ENCODE measurements at places on chromosomes 5 and 9.

DNA sequence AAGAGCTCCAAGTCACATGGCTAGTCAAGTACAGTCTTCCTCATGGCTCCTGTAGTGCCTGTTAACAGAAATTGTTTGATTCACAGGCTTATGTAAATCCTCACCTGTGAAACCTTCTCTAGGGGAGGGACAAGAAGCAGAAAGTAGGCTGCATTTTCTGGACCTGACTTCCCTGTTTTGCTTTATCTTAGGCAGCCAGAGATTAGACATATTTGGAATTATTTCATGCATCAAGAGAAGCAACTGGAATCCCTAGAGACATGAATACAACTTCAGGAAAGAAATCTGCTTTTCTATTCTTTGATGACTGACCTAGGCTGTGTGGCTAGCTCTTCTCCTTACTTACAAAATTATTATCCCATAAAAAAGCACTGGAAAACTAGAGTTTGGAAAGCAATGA is 52.3 kb downstream of the CAST start:
- DNase-seq = no peak

DNA sequence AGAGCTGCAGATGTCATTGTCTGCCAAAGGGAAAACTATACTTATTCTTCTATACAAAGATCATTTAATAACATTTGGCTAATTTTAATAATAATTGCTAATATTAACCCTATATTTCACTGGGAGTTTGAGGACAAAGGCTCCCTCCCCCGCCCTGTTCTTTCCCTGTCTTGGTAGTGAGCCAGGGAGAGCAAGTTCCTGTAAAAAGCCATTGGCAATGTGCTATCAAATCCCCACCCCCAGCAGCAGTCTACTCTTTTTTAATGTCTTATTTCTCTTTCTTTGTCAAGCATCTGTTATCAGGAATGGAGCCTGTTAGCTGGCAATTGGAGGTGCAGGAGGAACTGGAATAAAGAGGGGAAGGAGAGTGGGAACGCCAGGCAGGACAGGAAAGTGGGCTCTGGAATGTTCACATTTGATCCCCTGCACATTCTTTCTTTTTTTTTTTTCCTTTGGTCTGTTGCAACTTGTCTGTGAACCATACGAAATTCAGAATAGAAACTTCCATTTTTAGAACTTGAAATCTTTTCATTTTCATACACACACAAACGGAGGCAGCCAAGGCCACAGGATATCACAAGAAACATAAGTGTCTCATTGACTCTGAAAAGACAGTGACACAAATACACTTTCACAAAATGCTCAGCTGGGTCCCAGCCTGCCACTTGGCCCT is 664.8 kb upstream of the ZNF608 start:
- no peak for DNase-seq

- DNase-seq = peak; percentile 41
These were observed 743 bp downstream of the NR3C1 start for GRCh38 chr5:143402553-143403333.

GRCh38 chr9:130756455-130757152 is 63.0 kb downstream of the EXOSC2 start:
- no peak for DNase-seq

- DNase-seq = no peak
These were observed 282.6 kb downstream of the ELAVL2 start for GRCh38 chr9:23543419-23543818.

DNA sequence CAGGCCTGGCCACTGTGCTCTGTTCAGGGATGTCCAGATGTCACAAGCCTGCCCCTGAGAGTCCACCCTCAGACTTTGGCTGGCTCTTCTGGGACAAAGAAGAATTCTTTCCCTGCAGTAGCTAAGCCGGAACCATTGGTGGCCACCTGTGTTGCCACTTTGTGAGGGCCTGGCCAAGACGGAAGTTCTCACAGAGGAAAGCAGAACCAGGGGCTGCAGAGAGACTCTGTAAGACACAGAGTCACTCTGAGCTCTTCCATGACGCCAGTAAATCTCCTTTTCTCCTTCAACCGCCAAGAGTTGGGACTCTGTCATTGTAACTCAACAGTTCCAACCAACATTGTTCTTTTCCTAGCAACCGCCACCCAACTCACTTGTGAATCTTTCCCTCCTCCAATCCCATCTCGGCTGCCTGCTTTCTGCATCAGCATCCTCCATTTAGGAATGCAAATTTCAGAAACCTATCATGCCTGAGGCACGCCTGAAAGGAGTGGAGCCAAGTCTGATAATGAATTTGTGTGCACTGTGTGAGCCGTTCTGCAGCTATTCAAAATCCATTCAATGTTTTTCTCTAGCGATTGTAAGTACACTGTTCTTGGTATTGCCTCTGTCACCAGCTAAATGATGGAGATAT is 37.8 kb upstream of the ATP6V1G1 start:
- peak; percentile 18 for DNase-seq

- DNase-seq = peak; percentile 18
These were observed 46.2 kb upstream of the KIF2A start for GRCh38 chr5:62259699-62260250.

GRCh38 chr5:77230727-77231470 is 20.4 kb downstream of the PDE8B start:
- peak; percentile 8 for DNase-seq

DNA sequence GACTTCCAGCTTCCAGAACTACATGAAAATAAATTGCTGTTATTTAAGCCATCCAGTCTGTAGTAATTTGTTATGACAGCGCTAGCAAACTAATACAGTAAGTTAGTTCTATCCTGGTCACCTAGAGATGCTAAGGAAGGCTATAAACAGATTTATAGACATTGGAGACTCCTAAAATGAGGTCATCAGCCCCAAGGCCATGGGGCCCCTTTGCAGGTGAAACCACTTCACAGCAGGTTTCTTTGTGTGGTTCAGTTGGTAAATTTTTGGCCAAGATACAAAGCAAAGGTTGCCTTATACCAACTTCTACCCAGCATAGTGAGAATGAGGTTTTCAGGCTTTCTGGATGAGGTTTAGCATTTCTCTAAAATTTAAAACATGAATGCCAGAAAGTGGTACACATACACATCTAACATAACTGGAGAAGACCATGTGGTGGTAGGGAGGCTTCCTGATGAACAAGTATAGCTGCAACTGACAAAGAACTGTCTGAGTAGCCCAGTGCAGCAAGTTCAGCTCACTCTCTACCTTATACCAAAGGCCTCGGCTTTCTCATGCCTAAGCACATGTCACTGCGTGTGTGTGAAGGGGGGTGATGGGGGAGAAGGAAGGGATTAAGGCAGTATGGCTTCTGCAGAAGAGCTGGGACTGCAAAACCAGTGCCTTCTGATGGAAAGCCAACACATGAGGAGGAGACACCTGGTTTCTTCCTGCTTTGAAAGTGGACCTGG is 264.6 kb upstream of the TAS2R1 start:
- DNase-seq = no peak

GRCh38 chr5:18465833-18466681 is 831.8 kb downstream of the TAF11L14 start:
- DNase-seq = peak; percentile 45

GRCh38 chr9:71552480-71552879 is 215.8 kb downstream of the CEMIP2 start:
- DNase-seq = no peak

DNA sequence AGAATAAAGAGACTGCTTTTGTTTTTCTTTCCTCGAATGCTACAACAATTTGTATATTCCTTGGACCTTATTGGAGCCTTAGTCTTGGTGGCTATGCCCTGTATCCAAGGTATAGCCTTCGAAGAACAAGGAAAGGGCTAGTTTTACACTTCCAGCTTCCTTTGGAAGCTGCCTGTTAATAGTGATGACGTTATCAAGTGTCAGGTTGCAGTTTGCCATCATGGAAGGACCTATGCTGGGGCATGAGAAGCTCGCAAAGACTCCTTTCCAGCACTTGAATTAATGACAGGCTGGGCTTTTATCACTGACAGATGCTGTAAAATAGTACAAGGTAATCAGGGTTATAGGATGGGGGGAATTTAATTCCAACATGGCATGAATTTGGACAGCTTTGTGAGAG is 157.9 kb downstream of the KDM4C start:
- DNase-seq = no peak

DNA sequence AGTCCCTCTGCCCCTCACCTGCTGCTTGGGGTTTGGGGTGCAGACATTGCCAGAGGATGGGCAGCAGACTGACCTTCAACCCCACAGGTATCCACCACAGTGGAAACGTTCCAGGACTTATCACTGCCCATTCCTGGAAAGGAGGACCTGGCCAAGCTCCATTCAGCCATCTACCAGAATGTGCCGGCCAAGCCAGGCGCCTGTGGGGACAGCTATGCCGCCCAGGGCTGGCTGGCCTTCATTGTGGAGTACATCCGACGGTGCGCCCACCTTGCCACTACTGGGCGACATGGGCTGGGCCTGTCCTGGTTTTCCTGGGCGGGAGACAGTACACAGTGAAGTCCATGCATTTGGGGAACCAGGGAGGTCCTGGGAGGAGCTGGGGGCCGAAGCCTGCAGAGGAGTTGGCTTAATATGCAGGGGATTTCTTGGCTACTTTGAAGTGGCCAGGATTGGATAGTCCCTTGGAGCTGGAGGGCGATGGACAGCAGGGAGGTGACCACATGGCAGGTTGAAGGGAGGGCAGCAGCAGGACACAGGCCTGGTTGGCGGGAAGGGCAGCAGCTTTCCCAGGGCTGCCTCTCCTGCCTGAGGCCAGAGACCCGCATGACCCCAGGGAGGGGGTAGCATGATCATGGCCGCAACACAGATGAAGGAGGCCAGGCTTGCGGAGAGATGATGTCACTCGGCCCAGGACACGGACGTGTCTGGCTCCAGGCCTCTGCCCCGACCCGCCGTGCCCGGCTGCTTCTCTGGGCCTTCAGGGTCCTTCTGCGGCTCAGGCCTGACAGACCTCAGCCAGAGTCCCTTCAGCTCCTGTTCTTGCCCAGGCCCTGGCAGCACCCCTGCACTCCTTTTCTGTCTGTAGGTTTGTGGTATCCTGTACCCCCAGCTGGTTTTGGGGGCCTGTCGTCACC is 34.6 kb downstream of the USP20 start:
- no peak for DNase-seq

DNA sequence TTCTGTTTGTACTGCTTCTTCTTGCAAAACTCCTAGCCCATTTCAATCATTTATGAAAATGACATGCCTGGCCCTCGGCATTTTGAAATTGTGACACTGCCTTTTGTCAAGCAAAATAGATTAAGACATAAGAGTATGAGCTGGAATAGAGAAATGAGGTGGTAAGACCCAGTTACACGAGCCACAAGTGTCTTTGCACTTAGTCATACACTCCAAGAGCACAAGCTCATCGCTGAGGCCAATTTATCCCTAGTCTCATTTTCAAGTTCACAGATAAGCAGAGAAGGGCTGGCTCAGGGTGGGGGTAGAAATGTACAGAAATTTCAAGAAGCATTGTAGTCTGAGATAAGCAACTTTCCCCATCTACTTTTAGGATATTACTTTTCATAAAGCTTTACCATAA is 40.6 kb upstream of the MAP1B start:
- DNase-seq = peak; percentile 94

DNA sequence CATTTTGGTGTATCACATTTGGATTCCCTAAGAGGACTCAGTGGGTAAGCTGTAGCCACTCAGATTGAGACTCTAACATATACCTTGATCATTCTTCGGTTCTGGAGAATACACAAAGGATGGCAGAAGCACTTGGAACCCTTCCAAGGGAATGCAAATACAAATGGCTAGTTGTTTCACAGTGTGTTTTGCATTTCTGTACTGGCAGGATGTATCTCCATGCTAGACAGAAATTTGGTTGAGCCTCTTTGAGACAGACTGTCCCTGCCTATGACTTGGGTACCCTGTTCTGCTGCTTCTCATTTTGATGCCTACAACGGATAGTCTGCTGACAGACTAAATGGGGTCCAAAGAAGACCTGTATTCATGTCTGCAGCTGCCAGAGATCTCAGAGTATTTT is 273.5 kb downstream of the TMEM38B start:
- DNase-seq = no peak

GRCh38 chr5:175766963-175767362 is 104.4 kb upstream of the CPLX2 start:
- DNase-seq = no peak

- no peak for DNase-seq
These were observed 118.7 kb downstream of the AUH start for GRCh38 chr9:91243029-91243428.

GRCh38 chr9:29144476-29144875 is 1571.2 kb upstream of the C9orf72 start:
- DNase-seq = no peak

GRCh38 chr5:14264605-14265316 is 121.6 kb downstream of the TRIO start:
- peak; percentile 91 for DNase-seq

- peak; percentile 75 for DNase-seq
These were observed 17.3 kb upstream of the ODF2 start for GRCh38 chr9:128438343-128439109.

GRCh38 chr9:19484699-19485098 is 75.9 kb downstream of the ACER2 start:
- no peak for DNase-seq

- peak; percentile 41 for DNase-seq
These were observed 41.1 kb upstream of the PLPP6 start for GRCh38 chr9:4620881-4621555.

DNA sequence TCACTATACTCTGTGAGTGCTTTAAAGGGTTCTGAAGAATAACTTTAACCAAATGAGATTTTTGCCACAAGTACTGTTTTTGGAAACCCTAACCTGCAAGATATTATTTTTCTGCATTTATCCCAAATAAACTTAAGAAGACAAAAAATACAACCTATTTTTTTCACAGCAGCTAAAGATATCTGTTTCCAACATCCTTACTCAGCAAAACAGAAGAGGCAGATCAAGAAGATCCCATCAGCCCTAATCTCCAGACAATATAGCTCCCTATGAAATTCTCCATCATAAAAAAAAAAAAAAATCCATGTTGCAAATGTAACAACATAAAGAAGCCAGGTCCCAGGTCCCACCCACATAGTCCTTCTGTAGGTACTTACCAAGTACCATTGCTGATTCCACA is 7.6 kb downstream of the PCSK1 start:
- no peak for DNase-seq

DNA sequence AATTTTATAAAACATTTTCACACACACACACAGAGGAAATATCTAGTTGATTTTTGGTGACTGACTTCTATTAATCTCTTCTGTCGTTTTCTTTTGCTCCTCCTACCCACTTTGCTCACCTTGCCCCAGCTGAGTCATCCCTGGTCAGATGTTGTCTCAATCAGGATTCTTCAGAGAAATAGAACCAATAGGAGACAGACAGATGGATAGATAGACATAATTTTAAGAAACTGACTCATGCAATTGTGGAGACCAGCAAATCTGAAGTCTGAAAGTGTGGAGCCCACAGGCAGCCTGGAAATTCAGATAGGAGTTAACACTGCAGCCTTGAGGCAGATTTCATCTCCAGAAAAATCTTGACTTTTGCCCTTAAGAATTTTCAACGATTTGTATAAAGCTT is 37.0 kb upstream of the PIK3R1 start:
- DNase-seq = no peak

- no peak for DNase-seq
These were observed 180.4 kb downstream of the SEMA5A start for GRCh38 chr5:9365512-9365911.

DNA sequence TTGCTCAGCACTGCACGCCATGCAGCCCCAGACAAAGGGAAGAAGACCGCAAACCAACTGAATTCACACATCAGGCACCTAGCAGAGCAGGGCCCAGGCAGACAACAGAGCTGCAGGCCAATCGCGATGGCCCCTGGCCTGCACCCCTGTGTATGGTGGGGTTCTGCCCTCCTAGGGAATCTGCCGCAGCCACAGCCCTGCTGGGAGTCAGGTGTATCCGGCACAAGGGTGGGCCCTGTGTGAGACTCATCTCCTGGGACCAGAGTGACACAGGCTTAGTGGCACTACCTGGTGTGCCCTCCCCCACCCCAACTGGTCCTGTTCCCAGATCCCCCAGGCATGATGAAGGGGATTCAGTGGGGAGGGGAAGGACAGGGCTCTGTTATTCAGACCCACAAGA is 122.8 kb downstream of the ATPSCKMT start:
- no peak for DNase-seq

Measured in AG10803 (cell line).